ENCODE measurements at places on chromosomes 3 and 15.
A peak's percentile ranks its signal among the peaks of the same experiment; 100 is the strongest.

GRCh38 chr3:174951034-174951433 lies 91.9 kb downstream of the NAALADL2 start:
- DNase-seq = no peak

DNA sequence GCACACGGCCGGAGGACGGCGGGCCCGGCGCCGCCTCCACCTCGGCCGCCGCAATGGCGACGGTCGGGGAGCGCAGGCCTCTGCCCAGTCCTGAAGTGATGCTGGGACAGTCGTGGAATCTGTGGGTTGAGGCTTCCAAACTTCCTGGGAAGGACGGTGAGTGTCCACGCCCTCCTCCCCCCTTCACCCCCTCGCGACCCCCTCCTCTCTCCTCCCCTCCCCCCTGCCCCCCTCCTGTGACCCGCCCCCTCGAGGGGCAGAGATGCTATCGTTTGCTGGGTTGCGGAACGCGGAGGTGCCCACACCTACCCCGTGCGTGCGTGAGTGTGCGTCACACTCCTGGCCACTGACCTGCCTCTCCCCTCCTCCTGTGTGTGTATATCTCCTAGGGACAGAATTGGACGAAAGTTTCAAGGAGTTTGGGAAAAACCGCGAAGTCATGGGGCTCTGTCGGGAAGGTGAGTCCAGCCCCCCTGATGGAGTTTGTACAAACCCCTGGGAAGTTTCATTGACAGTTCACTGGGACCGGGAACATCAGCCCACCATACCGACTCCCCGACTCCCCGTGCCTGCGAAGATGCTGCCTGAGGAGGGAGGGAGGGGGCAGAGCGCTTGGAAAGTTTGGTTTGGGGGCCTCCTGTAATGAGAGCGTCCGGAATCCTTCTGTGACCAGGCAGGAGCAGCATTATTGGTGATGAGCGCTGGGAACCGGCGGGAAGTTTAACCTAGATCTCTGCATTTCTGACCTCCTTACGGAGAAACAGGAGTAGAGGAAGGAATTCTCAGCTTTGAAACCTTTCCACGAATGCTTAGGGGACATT lies 795 bp upstream of the SCAANT1 start:
- DNase-seq = peak; percentile 40

- DNase-seq = no peak
Observed at GRCh38 chr3:188904670-188905069, 267.1 kb upstream of the TPRG1 start.

DNA sequence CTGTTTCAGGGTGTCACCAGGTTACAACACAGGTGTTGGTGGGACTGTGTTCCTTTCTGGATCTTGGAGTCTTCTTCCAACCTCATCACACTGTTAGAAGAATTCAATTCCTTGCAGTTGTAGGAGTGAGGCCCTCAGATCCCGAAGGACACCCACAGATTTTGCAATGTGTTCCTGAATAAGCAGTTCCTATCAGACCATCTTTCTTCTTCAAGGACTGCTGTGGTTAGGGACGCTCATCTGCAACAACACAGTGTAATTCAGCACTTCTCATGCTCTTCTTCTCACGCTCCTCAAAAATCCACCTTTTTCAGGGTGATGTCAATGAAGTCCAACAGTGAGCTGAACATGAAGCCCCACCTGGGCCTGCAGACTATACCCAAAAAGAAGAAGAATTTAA lies 18.8 kb downstream of the TM2D3 start:
- no peak for DNase-seq

DNA sequence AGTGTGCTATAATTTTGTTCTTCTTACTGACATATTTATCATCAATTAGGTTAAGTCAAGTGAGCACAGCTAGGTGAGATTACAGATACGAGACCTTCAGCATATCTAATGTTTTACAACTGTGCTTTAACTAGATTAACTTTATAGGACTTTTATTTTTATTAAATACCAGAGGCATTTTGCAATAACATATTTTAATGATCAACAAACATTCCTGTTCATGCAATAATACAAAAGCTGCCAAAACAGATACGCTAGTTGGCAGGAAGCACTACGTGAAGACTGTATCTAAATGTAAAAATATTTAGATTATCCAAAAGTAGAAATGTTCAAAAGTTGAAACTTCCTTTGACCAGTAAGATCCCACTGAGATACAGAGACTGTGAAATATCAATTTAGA lies 139.1 kb downstream of the CBLB start:
- no peak for DNase-seq

- DNase-seq = no peak
Observed at GRCh38 chr3:65706301-65706700, 332.4 kb downstream of the MAGI1 start.

DNA sequence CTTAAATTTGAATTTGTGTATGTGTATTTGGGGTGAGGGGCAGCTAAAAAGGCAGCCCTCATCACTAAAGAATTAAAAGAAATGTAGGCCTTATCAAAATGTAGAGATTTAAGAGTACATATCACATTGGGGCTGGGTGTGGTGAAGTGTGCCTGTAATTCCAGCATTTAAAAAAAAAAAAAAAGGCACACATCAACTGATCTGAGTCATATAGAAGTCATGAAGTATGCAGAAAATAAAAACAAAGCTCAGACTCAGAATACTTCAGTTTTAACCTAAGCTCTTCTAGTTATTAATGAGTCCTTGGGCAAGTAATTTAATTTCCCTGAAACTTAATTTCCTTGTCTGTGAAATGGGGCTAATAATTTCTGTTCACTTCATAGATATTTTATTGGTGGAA lies 31.6 kb downstream of the SLC24A1 start:
- DNase-seq = no peak

- DNase-seq = no peak
Observed at GRCh38 chr3:97972976-97973375, 745 bp upstream of the RIOX2 start.

GRCh38 chr3:127012091-127012490 lies 29.2 kb downstream of the PLXNA1 start:
- no peak for DNase-seq

DNA sequence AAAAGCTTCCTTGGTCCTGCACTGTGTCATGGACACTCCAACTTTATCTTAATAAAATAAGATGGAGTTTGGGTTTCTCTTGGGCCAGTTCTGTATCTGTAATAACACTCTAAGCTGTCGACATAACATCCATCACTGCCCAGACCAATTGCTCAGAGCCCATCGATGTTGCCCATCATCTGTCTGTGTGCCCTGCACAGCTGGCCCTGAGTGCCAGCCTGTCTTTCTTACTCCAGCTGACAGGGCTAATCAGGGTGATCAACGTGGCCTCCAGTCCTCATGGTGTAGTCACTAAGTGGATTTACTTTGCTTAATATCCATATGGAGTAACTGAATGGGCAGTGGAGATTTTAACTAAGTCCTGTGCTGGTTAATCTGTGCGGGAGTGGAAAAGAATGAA lies 419.8 kb upstream of the TPM1 start:
- DNase-seq = no peak

GRCh38 chr3:108412121-108412750 lies 98.2 kb downstream of the MYH15 start:
- DNase-seq = no peak

- no peak for DNase-seq
Observed at GRCh38 chr3:13007251-13007941, 65.8 kb downstream of the IQSEC1 start.

- no peak for DNase-seq
Observed at GRCh38 chr3:57582474-57583168, 14.5 kb downstream of the ARF4 start.

GRCh38 chr3:32004113-32004765 lies 22.7 kb downstream of the ZNF860 start:
- DNase-seq = no peak

GRCh38 chr15:72169236-72169920 lies 28.2 kb downstream of the GRAMD2A start:
- DNase-seq = no peak

- no peak for DNase-seq
Observed at GRCh38 chr3:127207727-127208482, 15.0 kb downstream of the PRR23E start.

- no peak for DNase-seq
Observed at GRCh38 chr3:197394464-197395321, 96.3 kb upstream of the DLG1 start.

DNA sequence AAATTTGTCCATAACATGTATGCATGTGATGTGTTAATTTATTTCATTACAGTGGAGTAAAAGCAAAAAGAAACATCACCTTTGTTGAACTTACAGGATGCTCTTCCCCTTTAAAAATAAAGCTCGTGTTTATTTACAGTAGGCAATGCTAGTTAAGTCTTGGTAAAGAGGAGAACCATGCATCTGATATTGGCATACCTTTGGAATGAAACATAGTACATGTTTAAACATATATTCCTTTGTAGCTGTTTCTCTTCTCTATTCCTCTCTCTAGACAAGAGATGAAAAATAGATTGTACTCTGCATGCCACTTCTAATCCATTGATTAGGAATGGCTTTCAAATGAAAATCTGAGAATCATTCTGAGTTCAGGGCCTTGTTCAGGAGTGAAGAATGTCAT lies 374.9 kb upstream of the CNTN4 start:
- no peak for DNase-seq

GRCh38 chr3:49717211-49717958 lies 2.1 kb downstream of the AMIGO3 start:
- DNase-seq = no peak

DNA sequence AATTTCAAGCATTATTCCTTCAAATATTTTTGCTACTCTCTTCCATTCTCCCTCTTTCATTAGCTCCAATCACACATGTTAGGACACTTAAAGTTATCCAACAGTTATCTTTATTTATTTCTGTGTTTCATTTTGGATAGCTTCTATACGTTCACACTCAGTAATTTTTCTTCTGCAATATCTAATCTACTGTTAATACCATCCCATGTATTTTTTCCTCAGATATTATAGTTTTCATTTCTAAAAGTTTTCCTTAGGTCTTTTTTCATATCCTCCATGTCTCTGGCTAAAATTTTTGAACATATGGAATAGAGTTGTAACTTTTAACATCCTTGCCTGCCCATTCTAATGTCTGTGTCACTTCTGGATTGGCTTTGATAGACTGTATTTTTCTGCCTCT lies 73.4 kb downstream of the CTNNB1 start:
- no peak for DNase-seq

DNA sequence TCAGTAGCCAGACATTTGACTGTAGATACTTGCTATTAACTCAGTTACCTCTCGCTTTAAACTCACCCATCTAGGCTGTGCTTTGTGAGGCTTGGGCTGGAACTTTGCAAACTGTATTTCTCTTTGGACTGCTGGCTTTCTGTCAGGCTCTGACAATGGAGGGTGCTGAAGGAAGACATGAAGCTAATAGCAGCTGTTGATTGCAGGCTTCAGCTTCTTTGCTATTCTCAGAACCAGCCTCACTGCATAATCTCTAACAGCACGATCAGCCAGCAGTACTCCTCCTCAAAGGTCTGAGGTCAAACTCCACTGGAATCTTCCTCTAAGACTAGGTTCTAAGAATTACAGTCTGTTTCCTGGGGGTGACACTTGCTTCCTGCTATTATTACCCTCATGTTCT lies 295.6 kb downstream of the ZBBX start:
- DNase-seq = no peak

- no peak for DNase-seq
Observed at GRCh38 chr3:197949191-197949777, 706 bp upstream of the RPL35A start.

DNA sequence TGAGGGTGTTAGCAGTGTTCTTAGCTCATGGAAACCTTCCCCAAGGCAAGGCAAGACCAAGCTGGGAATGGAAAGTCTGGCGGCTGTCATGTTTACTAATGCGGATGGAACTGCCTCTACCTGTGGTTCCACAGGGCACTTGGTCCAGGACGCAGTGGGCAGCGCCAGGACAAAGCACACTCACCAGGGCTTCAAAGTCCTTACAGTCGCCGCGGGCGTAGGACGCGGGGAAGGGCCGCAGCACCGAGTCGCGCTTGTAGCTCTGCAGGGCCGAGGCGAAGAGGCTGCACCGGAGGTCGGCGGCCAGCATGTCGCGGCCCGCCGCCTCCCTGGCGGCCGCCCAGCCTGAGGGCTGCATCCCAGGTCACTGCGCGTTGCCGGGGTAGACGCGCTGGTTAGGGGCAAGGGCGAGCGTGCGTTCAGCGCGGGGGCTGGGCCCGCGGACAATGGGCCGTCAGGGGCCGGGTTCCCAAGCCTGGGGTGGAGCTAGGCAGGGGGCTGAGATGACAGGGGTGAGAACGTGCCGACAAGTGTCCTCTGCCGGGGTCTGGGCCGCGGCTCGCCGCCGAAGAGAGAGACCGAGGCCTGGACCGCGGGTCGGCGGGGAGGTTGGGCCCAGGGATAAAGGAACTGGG lies 497 bp downstream of the PARP16 start:
- no peak for DNase-seq

DNA sequence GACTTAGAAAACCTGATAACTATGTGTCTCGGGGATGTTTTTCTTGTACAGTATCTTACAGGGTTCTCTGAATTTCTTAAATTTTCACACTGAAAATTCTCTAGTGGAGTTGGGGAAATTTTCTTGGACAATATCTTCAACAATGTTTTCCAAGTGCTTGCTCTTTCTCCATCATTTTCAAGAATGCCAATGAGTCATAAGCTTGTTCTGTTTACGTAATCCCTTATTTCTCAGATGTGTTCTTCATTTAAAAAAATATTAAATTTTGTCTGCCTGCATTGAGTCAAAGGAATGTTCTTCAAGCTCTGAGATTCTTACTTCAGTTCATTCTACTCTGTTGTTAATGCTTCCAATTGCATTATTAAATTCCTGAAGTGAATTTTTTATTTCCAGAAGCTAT lies 21.9 kb upstream of the PLSCR2 start:
- no peak for DNase-seq

- DNase-seq = no peak
Observed at GRCh38 chr3:36677331-36678007, 86.9 kb downstream of the DCLK3 start.

- DNase-seq = no peak
Observed at GRCh38 chr3:155231792-155232191, 61.7 kb downstream of the STRIT1 start.

DNA sequence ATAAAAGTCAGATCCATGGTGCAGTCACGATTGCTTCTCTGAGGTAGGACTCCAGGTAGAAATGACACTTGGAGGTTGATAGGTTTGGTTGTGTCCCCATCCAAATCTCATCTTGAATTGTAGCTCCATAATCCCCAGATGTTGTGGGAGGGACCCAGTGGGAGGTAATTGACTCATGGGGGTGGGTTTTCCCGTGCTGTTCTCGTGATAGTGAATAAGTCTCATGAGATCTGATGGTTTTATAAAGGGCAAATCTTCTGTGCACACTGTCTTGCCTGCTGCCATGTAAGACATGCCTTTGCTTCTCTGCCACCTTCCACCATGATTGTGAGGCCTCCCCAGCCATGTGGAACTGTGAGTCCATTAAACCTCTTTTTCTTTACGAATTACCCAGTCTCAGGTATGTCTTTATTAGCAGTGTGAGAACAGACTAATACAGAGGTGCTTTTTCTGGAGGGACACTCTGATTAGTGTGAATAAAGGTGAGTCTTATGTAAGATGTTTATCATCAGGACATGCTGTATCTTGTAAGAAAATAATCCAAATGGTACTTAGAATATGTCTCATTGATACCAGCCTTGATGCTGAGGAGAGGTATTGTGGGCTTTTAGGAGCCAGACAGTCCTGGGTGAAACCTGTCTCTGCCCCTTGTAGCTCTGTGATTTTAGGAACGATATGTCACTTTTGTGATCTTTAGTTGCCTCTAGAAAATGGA lies 43.0 kb downstream of the SLCO3A1 start:
- no peak for DNase-seq
